Stimulated activated CD4-positive, alpha-beta T cell treated with anti-CD3 and anti-CD28 coated beads, Interleukin-4, amount 100 ng/mL, for 24 hours (primary cell): ENCODE measurements at places on chromosomes 2 and 18.

DNA sequence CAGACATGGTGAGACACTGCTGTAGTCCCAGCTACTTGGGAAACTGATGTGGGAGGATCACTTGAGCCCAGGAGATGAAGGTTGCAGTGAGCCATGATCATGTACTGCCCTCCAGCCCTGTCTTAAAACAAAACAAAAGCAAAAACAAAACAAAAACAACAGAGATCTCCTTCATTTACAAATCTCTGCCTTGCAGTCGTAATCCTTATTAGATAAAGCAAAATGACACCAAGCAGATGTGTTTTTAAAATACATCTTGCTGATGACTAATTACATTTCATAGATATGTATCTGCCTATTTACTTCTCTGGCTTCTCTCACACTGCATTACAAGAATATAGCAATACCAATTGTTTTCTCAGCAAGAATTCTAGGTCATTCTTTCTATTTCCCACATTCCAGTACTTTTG, 22.8 kb downstream of the NFE2L2 start:
- no peak for DNase-seq

DNA sequence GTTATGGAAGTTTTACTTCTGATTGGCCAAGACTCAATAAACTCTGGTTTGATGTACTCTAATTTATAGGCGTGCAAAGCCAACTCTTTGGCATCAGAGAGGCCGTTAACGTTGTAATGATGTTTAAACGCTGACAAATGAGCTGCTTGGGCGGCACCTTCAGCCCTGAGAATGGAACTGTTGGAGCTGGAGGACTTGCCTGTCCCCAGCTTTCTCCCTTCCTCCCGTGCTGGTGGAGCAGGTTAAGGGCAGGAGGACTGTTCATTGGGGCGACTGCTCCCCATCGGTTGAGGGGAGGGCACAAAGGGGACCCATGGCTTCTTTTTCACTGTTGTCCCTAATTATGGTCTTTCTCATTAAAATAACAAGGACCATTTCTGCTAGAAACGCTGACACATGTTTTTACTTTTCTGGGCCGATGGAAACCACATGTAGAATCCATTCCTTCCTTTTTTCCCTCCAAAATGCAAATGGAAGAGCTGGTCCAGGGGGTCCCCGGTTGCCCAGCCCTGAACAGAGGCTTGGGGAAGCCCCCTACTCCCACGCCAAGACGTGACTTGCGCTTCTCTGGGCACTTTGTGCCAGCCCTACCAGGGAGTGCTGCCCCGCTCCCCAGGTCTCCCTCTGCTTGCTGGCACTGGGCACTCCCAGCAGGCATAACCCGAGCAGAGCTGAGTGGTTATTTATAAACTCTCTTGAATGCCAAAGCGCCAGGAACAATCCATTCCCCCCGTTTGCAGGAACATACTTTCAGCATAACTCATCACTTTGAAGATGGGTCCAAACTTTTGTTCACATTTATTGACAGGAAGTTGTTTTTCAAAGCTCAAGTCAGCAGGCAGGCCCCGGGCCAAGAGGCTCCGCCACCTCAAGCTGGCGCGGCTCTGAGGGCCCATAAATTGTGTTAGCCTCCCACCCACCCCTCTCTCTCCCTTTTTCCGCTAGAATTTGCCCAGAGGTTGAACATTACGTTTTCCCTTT, 170.1 kb downstream of the ASB1 start:
- no peak for DNase-seq

DNA sequence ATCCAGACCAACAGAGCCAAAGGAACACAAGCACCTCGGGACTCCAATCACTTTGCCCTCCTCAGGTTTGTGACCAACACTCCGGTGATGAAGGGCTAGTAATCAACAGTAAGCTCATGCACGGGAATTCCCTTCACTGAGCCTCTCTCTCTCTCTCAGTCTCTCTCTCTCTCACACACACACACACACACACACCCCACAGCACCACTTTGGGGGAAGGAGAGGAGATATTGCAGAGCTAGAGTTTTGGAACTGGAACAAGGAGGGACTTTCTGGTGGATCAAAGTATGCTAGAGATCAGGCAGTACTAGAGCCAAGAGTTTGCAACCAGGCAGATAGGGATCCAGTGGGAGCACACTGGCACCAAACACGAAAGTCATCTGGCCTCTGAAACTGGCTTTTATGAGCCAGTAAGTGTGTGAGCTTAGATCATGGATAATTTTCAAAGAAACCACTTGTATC, 98.7 kb downstream of the ANKRD44 start:
- peak; percentile 47 for DNase-seq

DNA sequence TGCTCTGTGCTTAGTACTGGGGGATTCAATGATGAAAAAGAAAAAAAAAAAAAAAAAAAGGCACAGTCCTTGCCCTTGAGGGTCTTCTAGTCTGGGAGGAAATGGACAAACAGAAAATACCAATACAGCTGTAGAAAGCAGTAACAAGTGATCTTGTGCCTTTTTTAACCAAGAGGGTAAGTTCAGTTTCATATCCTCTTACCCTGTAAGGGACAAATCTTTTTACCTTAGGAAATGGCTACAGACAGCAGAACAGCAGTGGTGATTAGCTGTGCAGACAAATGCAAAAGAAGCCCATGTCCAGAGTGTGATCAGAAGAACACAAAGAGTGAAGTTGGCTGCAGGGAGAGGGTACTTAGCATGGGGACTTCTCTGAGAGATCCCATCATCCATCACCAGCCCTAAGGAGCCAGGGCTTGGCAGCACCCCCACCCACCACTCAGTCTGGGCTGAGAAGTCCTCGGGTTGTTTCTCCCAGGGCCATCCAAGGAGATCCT, 102.9 kb downstream of the ALPK2 start:
- DNase-seq: no peak

DNA sequence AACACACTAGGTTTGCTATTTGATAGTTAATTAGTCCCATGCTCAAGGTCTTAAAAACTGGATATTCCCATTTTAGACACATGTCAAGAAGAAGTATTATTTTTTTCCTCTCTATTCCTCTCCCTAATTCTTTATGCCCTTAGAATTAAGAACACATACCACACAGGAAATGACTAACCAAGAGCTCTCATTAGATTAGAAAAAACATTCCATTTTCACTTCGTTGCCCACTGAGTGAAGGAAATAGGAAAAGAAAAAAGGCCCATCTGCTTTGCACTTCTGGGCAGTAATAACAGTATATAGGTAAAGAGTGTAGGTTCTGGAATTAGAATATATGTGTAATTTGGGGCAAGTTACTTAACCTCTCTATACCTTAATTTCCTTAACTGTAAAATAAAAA, 26.9 kb downstream of the ACADL start:
- no peak for DNase-seq

GRCh38 chr2:180291552-180292421, 284.7 kb upstream of the CWC22 start:
- no peak for DNase-seq

- DNase-seq: no peak
Measured at GRCh38 chr2:168180914-168181313, 66.5 kb downstream of the STK39 start.

DNA sequence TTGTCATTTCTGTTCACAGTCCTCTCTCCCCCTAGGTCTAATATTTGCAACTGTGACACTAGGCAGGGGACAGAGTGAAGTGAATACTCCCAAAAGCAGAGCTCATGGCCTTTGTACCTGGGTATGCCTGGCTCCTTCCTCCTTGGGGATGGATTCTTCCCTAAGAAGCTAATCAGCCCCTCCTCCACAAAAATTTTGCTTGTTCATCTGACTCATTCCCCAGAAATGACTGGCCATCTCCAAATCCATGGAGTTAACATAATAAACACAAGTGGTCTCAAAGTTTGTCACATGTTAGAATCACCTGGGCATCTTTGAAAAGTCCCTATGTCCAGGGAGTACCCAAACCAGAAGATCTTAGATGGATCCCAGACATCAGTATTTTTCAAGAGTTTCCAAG, 65.3 kb downstream of the SUCLG1 start:
- DNase-seq: no peak

DNA sequence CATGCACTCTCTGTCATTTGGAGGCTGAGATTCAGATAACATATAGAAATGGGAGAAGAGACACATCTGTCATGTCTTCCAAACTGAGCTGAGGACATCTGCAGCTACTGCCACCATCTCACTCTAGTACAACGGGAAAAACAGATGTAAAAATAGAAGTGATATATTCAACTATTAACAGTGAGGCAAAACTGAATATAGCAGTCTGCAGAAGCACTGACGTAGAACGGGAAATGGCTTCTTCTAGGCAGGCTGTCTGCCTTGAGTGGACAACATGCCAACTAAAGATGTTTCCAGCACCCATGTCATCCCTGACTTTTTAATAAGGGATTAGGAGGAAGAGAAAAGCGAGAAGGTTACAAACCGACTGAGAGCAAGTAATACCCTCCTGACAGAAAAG, 51.6 kb downstream of the MRPL33 start:
- DNase-seq: no peak

DNA sequence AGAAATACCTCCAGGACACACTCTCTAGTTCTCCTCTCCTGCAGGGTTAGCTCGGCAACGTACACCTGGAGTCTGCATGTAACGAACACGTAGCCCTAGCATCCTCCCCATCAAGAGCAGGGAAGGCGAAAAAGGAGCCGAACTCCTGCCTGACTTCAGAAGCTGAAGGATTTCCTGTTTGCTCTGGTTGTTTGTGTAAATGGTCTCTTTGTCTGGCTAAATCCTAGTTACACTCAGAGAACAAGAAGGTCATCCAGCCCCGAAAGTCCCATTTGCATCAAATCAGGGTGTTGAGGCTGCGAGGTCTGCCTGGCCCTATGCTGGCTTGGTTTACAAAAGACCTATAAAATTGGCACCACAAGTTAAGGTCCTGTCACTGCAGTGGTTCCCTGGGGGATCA, 66.4 kb upstream of the POMC start:
- DNase-seq: no peak

DNA sequence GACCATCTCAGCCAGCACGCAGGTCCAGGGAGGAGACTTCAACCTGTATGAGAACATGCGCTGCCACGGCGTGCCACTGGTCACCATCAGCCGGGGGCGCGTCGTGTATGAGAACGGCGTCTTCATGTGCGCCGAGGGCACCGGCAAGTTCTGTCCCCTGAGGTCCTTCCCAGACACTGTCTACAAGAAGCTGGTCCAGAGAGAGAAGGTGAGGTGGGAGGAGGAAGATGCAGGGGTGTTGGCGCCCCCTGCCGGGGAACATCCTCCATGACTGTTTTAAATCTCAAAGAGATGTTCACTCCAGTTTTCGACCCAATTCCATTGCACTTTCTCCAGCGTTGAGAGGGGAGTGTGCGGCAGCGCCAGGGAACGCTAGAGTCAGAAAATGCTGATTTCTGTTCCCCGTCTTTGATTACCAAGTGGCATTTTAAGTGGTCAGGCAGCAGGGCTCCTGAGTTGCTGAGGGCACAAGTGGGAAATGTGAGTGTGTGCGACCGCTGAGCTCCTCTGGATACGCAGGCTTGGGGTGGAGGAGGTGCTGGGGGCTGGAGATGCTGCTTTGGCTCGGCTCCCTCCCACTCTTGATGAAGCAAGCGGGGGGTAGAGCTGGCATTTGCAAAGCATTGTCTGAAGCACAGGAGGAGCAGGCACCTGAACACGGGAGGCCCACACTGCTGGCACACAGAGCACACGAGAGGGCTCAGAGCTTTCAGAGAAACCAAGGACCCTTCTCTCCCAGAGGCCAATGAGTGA, 27.7 kb upstream of the MAPRE3 start:
- DNase-seq: peak; percentile 68

DNA sequence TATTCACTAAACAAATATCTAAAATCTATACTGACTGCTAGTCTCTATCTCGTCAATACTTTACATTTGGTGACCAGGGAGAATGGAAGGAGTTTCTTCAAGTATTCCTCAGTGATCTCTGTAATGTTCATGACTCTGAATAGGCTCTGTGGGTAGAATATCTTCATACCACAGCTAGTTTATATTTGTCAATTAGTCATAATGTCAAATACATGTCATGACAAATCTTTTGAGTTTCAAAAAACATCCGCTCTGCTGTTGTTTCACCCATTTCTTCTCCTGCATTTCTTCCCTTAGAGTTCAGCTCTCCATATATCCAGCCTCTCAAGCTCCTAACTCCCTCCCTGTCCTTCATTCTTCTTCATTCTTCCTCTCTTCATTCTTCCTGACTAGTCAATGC, 206.5 kb upstream of the FANCL start:
- DNase-seq: no peak

DNA sequence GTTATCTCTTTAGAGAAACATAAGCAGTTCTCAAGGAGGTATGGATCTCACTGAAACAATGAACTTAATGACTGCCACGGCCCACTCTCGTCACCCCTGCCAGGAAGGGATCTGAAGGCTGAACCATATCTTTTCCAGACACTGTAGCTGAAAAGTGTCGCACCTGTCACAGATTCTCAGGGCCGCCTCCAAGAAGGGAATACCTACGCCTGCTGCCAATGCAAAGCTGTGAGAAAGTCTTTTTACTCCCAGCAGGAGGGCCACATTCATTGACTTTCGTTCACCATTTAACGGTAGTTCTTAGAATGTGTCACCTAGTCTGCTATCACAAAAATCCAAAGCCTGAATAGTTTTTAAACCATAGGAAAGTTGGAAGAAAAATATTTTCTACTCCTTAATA, 66.7 kb upstream of the SH3BP4 start:
- no peak for DNase-seq

GRCh38 chr2:53484531-53484930, 283.1 kb upstream of the CHAC2 start:
- DNase-seq: no peak

DNA sequence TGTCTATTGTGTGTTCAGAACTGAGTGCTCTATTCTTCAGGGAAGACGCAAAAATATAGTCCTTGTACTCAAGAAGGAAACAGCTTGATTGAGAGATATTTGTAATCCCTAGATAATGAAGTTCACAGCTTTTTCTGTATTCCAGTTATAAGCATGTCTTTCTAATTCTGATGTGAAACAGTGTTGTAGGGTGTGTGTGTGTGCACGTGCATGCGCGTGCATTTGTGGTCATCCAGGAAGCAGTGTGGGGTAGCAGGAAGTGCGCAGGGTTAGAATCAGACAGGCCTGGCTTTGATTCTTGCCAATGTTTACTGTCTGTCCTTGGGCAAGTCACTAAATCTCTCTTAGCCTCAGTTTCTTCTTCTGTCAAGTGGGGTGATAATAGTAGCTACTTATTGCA, 87.9 kb downstream of the NPAS2 start:
- DNase-seq: no peak

- no peak for DNase-seq
Measured at GRCh38 chr2:208490492-208490891, 83.9 kb downstream of the PTH2R start.

- no peak for DNase-seq
Measured at GRCh38 chr2:129396980-129397599, 582.4 kb upstream of the RAB6C start.

GRCh38 chr18:11785444-11786055, 65.7 kb upstream of the CHMP1B start:
- no peak for DNase-seq

GRCh38 chr2:19114754-19115231, 243.6 kb downstream of the OSR1 start:
- DNase-seq: no peak
